Omental fat pad (tissue), 4 donors: ENCODE measurements at places on chromosomes 12 and 14.

DNA sequence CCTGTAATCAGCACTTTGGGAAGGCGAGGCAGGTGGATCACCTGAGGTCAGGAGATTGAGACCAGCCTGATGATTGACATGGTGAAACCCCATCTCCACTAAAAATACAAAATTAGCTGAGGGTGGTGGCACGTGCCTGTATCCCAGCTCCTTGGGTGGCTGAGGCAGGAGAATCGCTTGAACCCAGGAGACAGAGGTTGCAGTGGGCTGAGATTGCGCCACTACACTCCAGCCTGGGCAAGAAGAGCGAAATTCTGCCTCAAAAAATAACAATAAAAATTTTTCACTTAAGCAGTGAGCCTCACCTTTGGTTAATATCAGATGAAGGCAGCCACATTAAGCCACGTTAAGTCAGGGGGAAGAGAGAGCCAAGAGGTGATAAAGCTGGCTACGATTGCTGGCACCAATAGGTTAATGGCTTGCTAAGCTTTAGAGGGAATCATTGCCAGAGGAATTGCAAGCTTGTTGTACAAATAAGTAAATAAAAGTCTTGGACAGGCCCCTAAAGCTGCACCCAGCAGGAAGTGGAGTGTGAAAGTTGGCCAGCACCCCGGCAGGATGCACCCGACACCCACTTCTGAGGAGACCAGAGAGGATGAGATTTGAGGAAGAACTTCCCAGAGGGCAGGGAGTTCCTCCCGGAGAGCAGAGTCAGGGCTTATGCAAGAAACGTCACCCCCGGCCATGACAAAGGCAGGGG lies 41.3 kb upstream of the TESC start:
- DNase-seq, result no peak

- DNase-seq, result no peak
Measured at GRCh38 chr12:122141911-122142725, 31.9 kb downstream of the IL31 start.

- DNase-seq, result no peak
Measured at GRCh38 chr14:101251812-101252442, 309.4 kb upstream of the DIO3 start.

- no peak for DNase-seq
Measured at GRCh38 chr14:87960013-87960787, 32.8 kb downstream of the GALC start.

DNA sequence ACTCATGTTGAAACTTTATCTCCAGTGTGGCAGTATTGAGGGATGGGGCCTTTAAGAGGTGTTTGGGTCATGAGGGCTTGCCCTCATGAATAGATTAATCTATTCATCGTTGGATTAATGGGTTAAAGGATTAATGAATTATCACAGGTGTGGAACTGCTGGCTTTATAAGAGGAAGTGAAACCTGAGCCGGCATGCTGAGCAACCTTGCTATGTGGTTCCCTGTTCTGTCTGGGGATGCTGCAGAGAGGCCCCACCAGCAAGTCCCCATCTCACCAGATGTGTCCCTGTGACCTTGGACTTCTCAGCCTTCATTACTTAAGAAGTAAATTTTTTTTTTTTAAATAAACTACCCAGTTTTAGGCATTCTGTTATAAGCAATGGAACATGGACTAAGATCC lies 109.6 kb downstream of the DYRK2 start:
- no peak for DNase-seq

DNA sequence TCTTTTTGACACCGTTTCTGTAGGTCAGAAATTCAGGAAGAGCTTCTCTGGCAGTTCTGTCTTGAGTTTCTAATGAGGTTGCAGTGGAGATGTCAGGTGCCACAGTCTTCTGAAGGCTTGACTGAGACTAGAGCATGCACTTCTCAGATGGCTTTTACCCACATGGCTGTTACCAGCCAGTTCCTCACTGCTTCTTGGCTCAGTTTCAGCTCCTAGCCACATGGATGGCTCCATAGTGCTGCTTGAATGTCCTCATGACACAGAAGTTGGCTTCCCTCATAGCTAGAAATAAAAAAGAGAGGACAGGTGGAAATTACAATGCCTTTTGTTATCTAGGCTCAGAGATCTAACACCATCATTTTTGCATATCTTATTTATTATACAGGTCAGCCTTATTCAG lies 38.1 kb upstream of the SLC2A13 start:
- DNase-seq, result no peak

GRCh38 chr14:98622208-98623051 lies 649.6 kb downstream of the BCL11B start:
- no peak for DNase-seq

DNA sequence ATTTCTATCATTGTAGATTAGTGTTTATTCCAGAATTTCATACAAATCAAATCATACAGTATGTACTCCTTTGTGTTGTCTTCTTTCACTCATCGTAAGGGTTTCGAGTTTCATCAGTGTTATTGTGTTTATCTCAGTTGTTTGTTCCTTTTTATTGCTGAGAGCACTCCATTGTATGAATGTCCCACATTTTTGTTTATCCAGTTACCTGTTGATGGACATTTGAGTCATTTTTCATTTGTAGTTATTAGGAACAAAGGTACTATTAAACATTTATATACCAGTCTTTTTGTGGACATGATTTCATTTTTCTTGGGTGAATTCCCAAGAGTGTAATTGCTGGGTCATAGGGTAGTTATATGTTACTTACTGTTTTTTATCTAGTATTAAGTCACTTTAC lies 70.0 kb downstream of the BICD1 start:
- no peak for DNase-seq

DNA sequence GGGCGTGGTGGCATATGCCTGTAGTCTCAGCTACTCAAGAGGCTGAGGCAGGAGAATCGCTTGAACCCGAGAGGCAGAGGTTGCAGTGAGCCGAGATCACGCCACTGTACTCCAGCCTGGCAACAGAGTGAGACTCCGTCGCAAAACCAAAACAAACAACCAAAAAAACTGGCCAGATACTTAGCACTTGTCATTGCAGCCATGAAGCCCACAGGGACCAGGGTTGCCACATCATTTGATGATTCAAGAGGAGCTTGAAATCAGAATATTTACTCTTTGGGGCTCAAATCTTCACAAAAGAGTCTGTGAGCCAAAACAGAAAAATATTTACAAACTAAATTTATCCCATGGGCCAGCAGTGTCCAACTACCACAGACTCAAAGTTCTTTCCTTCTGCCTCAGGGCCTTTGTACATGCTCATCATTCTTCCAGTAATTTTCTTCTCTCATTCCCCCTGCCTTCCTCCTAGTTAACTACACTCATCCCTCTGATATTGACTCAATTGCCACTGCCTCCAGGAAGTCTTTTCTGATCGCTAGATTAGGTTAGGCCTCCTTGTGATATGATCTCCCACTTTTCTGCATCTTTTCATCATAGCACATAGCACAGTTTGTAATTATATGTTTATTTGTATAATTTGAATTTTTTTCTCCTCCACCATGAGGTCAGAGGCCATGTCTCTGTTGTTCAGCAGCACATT lies 130.8 kb upstream of the PLEKHG7 start:
- no peak for DNase-seq

- no peak for DNase-seq
Measured at GRCh38 chr14:44112774-44113460, 394.2 kb downstream of the FSCB start.

- DNase-seq, result no peak
Measured at GRCh38 chr12:46490635-46491034, 118.1 kb upstream of the SLC38A2 start.

- DNase-seq, result no peak
Measured at GRCh38 chr14:75425446-75425845, 2.4 kb upstream of the JDP2 start.

DNA sequence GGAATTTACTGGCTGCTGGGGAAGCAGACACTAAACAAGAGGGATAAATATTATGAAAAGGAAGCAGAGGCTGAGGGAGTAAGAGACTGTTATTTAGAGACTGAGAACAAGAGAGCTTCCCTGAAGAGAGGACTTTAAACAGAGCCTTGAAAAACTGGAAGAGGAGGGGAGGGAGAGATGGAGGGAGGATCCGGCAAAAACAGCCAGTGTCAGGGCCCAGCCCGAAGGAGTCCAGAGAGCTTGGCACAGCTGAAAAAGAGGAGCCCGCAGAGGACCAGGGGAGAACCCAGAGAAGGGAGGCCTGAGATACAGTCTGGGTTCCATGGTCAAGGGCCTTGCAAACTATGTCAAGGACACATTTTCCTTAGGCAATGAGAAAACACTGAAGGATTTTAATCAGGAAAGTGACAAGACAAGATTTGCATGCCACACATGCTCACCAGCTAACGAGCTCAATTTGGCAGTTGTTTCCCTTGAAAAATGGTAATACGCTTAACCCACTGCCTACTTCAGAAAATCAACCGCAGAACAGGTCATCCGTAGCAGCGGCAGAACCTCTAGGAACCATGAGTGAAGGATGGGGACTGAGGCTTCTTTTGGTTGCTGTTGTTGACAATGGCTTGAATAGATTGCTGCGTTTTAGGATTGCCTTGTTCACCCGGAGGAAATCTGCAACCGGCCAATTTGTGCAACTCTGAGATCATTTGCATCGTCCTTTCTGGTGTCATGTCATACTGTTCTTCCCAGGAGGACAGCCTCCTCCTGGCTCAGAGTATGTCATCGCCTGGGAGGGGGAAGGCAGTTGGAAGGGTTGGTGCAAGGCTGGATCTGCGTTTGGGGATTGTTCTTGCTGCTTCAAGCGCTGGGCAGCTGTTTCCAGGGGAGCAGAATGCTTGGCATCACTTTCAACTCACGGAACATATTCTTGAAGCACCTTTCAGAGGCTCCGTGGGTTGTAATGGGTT lies 108.2 kb downstream of the PRMT8 start:
- no peak for DNase-seq

DNA sequence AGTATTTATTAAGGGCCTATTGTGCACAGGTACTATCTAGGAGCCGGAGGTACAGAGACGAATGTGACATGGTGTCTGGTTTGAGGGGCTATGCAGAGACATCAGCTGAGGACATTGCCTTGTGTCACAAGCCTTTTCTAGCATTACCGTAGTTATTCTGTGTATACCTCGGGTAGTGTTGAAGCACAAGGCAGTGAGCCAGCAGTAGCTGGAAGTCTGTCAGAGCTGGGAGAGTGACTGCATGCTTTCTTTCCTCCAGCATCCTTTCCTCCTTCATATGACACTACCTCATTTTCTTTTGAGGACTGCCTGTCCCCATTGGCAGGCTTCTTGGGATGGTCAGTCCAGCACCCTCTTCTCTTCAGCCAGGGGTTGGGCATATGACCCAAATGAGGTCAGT lies 77.0 kb downstream of the POLR3B start:
- no peak for DNase-seq

GRCh38 chr12:76032043-76032981 lies 736 bp upstream of the PHLDA1 start:
- no peak for DNase-seq

- DNase-seq, result no peak
Measured at GRCh38 chr12:75892731-75893408, 138.7 kb downstream of the PHLDA1 start.

GRCh38 chr14:19878029-19878642 lies 3.2 kb downstream of the OR4K2 start:
- no peak for DNase-seq
